ENCODE measurements at places on chromosomes 7 and 10.

DNA sequence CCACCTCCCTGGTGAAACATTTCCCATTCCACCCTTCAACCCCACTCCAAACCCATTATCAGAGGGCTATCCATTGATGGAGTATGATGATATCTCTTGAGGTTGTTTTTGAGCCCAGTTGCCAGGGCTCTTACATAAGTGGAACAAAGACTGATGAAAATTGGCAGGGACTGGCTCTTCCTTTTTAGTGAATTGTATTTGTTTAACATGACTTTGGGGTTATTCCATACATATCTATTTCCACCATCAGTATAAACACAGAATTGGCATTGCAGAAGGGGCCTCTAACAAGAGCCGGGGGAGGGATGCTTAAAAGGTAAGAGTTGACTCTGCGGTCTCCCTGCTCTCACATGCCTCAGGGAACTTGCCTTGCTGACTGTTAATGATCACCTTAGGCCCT, 28.9 kb downstream of the FZD1 start:
- no peak for DNase-seq

GRCh38 chr7:151461096-151461941, 21.4 kb upstream of the CRYGN start:
- DNase-seq: no peak

- no peak for DNase-seq
Measured at GRCh38 chr7:31333291-31333690, 7.2 kb downstream of the NEUROD6 start.

DNA sequence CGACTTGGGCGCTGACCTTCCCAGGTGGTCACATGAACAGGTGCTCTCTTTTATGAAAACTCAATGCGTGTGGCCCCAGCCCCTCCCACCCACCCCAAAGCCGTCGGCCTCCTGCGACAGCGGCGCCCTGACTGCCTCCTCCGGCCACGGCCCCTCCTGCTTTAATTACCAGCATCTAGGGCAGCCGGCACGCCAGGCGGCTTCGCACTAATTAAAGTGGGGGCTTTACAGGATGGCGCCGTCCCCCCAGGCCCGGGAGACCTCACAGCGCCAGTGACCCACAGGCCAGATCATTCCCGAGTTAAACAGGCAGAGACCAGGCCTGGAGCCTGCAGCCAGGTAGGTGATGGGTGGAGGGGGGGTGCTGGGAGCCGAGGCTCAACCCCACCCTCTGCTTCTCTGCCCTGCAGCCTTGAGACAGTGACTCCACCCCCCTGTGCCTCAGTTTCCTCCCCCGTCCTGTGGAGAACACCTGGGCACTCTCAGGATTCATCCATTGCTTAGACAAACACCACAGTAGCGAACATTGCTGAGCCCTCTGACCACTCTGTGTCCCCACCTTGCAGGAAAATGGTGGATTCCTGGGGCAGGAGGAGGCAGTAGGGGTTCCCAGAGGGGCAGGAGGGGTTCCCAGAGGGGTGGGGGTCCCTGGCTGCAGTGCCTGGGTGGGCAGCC, 100.8 kb downstream of the MICALL2 start:
- no peak for DNase-seq

DNA sequence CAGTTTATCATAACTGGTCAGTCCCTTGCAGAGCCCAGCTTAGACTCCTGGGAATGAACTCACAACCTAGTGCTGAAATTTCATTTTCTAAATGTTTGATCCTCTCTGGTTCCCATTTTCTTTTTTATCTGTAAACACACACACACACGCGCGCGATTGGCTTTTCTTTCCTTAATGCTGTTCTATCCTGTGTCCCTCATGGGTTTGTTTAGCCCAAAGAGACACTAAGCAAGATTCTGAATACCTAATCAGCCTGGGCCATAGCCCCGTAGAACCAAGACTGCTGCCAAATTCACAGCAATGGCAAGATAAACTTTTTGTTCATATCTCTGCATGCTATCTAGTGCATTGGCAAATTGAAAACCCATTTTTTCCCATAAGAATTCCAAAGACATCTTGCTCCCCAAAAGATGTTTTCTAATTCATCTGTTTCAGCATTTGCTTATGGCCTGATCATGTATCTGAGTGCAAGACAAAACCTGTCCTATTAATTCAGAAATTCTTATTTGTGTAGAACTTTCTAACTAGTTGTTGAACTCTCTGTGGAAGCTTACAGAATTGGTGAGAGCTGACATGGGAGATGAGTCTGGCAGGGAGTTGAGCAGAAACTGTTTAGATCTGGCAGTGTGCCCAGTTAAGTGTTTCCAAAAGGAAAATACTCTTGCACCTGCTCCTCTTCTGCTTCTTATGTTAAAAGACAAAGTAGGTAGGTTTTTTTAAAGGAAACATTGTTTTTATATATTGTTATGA, 1.8 kb upstream of the IFIT1 start:
- DNase-seq: no peak

- DNase-seq: no peak
Measured at GRCh38 chr7:152850420-152850819, 90.9 kb downstream of the ACTR3B start.

GRCh38 chr10:43925793-43926192, 277.1 kb upstream of the ZNF32 start:
- DNase-seq: no peak

DNA sequence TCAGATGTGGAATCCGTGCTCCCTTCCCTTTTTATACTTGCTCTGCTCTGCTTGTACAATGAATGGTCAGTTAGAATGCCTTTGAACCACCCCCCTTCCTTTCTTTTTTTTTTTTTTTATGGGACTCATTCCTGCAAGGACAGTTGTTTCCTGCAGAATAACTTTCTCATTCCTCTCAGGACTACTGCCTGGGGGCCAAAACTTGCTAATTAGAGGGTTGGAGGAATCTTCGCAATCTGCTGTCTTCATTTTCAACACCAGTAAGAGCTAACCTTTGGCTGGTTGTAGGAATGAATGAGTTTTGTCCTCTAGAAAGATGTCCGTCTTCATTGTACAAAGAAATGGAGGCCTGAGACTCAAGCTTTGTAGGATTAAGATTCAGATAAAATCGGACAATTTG, 868.1 kb downstream of the LRMDA start:
- DNase-seq: no peak

- no peak for DNase-seq
Measured at GRCh38 chr10:6579183-6579903, 733 bp downstream of the PRKCQ start.

GRCh38 chr7:121132940-121133339, 144.4 kb downstream of the CPED1 start:
- DNase-seq: no peak

DNA sequence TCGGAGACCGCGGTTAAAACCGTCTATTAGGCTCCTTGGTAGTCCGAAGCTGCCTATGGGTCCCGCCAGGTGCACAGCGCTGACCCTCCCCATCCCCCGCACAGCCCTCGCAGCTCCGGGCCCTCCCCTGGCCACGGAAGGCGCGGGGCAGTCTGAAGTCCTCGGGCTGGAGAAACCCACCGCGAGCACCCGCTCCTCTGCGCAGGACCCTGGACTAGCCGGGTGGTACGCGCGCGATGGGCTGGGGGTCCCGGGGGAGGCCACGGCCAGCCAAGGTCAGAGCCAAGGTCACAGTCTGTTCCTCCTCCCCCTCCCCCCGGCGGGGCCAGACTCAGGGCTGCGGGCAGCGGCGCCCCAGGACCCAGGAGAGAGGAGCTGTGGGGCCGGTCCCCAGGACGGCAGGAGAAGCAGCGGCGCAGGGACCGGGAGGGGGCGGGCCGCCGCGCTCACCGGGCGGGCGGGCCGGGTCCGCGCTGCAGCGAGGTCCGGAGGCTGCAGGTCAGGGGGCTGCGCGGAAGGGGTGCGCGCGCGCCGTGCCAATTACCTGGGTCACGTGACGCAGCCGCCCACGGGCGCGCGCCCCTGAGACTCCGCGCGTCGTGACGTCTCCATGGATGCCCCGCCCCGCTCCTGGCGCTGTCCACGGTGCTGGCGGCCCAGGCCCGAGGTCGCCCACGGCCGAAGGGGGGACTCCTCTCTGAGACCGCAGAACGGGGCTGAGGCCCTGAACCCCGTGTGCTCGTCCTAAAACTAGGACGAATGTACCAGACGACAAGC, at the start of gene OGDHL:
OGDHL (minus strand) TSS at position 535 of the 777 bp plus-strand sequence. CDS start 3,731 bp downstream, outside the sequence.
- DNase-seq: no peak
